Naive B cell (primary cell): ENCODE measurements at places on chromosomes 12 and 14. TPM values are rescaled to one million over a fixed set of nuclear protein-coding genes. Genes with fewer than 3 reads are reported as not detected.

GRCh38 chr12:99043319-99043914 lies 398.3 kb downstream of the APAF1 start:
- no peak overlapping the region for H3K27ac ChIP-seq
- H3K4me1 ChIP-seq = no peaks in the 10 kb centered on the region

- H3K27ac ChIP-seq = no peak overlapping the region
- no peak for DNase-seq
- no peaks in the 10 kb centered on the region for H3K27me3 ChIP-seq
- H3K36me3 ChIP-seq = no peaks in the 10 kb centered on the region
These were observed 5.6 kb downstream of the RBP5 start for GRCh38 chr12:7122811-7123769.

GRCh38 chr14:71918955-71919354 lies 13.3 kb upstream of the RGS6 start:
- H3K27ac ChIP-seq = no peak overlapping the region
- H3K27me3 ChIP-seq = peaks cover 41% of the 10 kb centered on the region
- no peaks in the 10 kb centered on the region for H3K36me3 ChIP-seq
- no peaks in the 10 kb centered on the region for H3K4me1 ChIP-seq

GRCh38 chr12:113066813-113067400 lies 10.4 kb downstream of the DTX1 start:
- H3K36me3 ChIP-seq = no peaks in the 10 kb centered on the region
- peak overlapping the region; percentile 82 for H3K27ac ChIP-seq
- H3K4me3 ChIP-seq = peak overlapping the region; percentile 10
- H3K27me3 ChIP-seq = no peaks in the 10 kb centered on the region

P2RX2 gene
- not detected for polyA plus RNA-seq

- no peaks in the 10 kb centered on the region for H3K36me3 ChIP-seq
- peak overlapping the region; percentile 93 for H3K27ac ChIP-seq
- DNase-seq = peak; percentile 86
- peak overlapping the region; percentile 98 for H3K4me3 ChIP-seq
These were observed 1.7 kb downstream of the SINHCAF start for GRCh38 chr12:31324116-31324844.

- H3K4me3 ChIP-seq = peak overlapping the region; percentile 76
- H3K27me3 ChIP-seq = no peaks in the 10 kb centered on the region
- no peak for DNase-seq
These were observed 8.2 kb downstream of the CHST11 start for GRCh38 chr12:104464899-104465298.

DNA sequence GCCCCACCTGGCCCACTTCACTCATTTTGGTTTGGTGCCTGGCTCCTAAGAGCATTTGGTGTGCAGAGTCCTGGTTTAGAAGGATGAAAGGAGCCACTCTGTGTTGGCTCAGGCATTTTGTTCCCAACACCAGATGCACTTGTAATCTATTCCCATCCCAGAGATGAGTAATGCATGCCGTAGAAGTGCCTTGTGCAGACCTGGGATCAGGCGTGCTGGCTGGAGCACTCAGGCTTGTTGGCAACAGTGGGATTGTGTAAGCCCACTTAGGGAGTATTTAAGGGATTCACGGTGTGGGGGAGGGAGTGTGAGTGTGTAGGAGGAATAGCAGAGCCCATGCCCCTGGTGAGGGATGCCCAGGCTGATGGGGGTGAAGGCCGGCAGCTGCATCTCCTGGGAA lies 501.5 kb upstream of the TBX3 start:
- DNase-seq = no peak
- H3K4me1 ChIP-seq = no peaks in the 10 kb centered on the region
- peak overlapping the region; percentile 69 for H3K4me3 ChIP-seq
- no peaks in the 10 kb centered on the region for H3K27me3 ChIP-seq

DNA sequence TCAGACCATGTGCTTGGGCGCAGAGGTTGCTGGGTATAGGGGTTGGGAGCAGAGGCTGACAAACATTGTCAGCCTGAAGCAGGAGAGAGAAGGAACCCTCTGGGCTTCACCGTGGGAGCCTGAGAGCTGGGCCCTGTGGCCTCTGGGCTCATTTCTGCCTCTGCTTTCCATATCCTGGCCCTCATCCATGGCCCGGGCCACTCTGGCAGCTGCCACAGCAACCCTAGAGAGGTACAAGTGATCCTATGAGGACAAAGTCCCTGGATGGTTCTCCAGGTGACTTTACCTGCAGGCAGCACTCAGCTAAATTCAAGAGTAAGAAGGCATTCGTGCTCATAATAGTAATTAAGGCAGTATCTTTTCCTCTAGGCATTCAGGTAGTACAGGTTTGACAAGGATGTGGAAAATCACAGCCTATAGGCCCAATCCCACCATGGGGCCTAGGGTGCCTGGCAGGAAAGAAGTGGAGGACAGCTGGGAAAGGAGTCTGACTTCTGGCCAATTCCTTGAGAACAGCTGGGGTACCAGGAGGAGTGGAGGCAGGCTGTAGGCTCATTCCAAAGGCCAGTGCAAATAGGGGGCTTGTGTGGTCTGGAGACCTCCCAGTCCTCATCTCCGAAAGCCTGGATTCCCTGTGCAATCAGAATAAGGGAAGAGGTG lies 3.6 kb upstream of the TTC7B start:
- peaks cover 15% of the 10 kb centered on the region for H3K27me3 ChIP-seq
- H3K27ac ChIP-seq = no peak overlapping the region
- peak overlapping the region; percentile 47 for H3K4me3 ChIP-seq
- peaks cover 6% of the 10 kb centered on the region for H3K4me1 ChIP-seq

DNA sequence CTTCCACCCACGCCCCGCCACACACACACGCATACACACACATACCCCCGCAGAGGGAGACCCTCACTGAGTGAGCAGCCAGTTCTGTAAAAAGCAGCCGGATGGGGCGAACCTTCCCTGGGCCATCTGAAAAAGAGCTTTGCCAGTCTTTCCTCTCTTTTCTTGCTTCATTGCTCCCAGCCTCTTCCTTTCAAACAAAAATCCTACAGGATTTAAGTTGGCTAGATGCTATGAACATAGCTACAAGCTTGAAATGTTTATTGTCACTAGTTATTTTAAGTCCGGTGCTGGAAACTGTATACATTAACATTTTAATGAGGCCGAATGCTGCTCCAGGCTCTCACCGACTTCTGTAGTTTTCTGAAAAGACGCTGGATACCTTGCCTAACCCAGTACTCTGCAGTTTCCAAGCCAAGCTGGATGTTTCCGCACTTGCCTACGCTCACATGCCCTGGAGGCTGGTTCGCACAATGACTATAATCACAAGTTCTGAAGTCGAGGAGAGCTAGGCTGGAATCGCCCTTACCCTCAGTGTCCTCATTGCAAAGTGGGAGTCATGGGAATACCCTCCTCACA lies 39.2 kb downstream of the LTBP2 start:
- peaks cover 11% of the 10 kb centered on the region for H3K4me1 ChIP-seq
- H3K4me3 ChIP-seq = peak overlapping the region; percentile 54
- H3K27ac ChIP-seq = no peak overlapping the region
- H3K27me3 ChIP-seq = peaks cover 23% of the 10 kb centered on the region

GRCh38 chr12:62576503-62576902 lies 109.9 kb downstream of the MON2 start:
- no peak overlapping the region for H3K27ac ChIP-seq
- H3K4me3 ChIP-seq = no peak overlapping the region
- no peak for DNase-seq
- peaks cover 4% of the 10 kb centered on the region for H3K36me3 ChIP-seq

KRT71 gene
- not detected for polyA plus RNA-seq

DNA sequence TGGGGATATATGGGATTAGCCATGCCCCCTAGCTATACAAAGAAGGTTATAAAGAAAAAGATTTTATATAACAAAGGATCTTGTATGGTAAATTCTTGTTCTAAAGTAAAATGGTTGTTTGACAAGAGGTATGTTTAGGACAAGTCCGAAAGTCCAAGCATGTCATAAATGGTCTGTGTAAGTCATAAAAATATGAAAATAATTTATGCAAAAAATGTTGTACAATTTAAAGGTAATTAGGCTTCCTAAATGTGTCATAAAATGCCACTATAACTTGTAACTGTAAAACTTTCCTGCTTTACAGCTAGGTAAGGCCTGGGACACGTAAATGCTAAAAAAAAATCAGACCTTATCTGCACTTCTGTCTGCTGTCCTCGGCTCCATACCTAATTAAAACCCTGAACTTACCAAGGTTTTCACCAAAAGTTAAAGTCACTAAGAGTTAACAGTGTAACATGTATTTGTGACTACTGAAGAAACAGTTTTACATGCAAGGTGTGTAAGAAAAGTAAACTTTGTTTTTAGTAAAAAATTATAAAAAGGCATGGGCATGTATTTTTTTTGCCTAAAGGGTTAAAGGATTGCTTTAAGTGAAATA lies 110.0 kb upstream of the RESF1 start:
- H3K36me3 ChIP-seq = peaks cover 35% of the 10 kb centered on the region
- no peaks in the 10 kb centered on the region for H3K27me3 ChIP-seq
- DNase-seq = no peak
- H3K4me3 ChIP-seq = no peak overlapping the region

GRCh38 chr12:111238075-111238734 lies 130.7 kb downstream of the PHETA1 start:
- no peaks in the 10 kb centered on the region for H3K4me1 ChIP-seq
- no peaks in the 10 kb centered on the region for H3K36me3 ChIP-seq
- H3K27me3 ChIP-seq = peaks cover 30% of the 10 kb centered on the region
- DNase-seq = no peak
- H3K27ac ChIP-seq = no peak overlapping the region

DNA sequence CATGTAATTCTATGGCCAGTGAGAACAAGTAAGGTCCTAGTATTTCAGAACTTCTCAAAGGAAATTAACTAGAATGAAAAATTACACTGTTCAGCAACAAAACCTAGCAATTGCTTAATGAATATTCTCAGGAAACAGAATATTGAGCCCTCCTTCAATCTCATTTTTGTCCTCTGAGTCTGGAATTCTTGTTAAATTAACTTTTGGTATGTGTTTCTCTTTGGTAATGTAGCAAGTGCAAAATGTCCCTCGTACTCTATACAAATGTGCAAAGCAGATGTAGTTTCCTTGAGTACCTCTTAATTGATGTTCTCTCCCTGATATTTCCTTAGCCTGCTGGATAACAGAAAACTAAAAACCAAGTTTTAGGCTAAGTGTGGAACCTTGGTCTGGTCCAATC lies 190.8 kb upstream of the CNOT2 start:
- H3K4me3 ChIP-seq = no peak overlapping the region
- H3K27me3 ChIP-seq = peaks cover 12% of the 10 kb centered on the region
- no peak overlapping the region for H3K27ac ChIP-seq
- no peak for DNase-seq

- H3K27ac ChIP-seq = no peak overlapping the region
- no peak for DNase-seq
- peaks cover 66% of the 10 kb centered on the region for H3K27me3 ChIP-seq
- no peaks in the 10 kb centered on the region for H3K36me3 ChIP-seq
These were observed 11.3 kb upstream of the EML5 start for GRCh38 chr14:88804035-88804434.

PLEKHG7 gene
- polyA plus RNA-seq = 0.20 TPM

- H3K4me3 ChIP-seq = no peak overlapping the region
- DNase-seq = peak; percentile 27
- H3K27ac ChIP-seq = no peak overlapping the region
These were observed 43.5 kb downstream of the TMX1 start for GRCh38 chr14:51283402-51284085.

RPS6KL1 gene
- not detected for polyA plus RNA-seq
